ENCODE measurements at places on chromosomes 6 and 20. TPM values are rescaled to one million over a fixed set of nuclear protein-coding genes. Genes with fewer than 3 reads are reported as not detected.

- DNase-seq: no peak
Measured at GRCh38 chr6:79874531-79875134, 72.7 kb downstream of the ELOVL4 start.

DNA sequence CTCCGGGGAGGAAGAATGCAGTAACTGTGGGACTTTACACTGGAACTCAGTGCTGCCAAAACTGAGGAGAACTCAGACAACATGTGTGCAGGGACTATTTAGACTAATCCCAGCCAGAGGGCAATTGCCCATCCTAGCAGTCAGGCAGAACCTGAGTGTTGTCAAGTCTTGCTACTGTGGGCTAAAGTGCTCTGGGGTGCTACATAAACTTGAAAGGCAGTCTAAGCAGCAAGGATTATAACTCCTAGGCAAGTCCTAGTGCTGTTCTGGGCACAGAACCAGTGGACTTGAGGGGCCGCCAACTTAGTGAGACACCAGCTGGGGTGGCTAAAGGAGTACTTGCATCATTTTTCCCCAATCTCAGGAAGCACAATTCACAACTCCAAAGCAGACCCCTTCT is 363.8 kb upstream of the PTCHD4 start:
- no peak for DNase-seq

GRCh38 chr6:46221222-46221793 is 50.5 kb upstream of the ENPP5 start:
- DNase-seq: no peak

- peak; percentile 51 for DNase-seq
Measured at GRCh38 chr6:156988276-156989158, 211.3 kb downstream of the ARID1B start.

DNA sequence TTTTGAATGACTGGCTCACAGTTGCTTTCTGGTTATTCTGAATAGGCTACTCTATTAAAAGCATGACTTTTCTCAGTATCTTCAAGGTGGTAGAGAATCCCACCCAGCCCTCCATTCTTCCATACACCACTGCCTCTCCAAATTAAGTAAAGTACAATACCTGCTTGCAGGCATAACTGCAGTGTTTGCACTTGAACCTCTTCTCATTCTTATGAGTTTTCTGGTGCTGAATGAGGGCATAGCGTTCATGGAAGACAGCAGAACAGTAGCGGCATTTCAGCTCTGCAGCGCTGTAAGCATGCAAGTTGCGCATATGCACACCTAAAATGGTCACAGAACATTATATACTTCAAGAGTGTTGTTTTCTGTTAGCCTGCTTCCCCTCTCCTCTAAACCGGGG is 12.5 kb downstream of the CTCFL start:
- no peak for DNase-seq

DNA sequence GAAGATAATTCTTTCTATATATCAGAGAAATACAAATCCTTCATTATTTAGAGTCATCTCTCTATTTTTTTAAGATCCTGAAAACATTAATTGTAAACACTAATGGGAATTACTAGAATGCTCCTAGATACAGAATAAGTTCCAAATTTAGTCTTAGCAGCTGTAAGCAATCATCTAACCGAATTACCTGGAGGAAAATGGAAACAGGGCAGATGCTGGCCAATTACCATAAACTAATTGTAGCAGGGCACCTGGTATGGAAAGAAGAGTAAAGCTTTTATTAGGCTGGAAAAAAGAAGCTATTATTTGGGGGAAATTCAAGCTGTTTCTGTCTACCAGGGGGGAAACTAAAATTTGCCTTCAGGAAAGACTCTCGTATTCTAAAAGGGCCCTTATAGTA is 257.5 kb downstream of the MMUT start:
- DNase-seq: no peak

DNA sequence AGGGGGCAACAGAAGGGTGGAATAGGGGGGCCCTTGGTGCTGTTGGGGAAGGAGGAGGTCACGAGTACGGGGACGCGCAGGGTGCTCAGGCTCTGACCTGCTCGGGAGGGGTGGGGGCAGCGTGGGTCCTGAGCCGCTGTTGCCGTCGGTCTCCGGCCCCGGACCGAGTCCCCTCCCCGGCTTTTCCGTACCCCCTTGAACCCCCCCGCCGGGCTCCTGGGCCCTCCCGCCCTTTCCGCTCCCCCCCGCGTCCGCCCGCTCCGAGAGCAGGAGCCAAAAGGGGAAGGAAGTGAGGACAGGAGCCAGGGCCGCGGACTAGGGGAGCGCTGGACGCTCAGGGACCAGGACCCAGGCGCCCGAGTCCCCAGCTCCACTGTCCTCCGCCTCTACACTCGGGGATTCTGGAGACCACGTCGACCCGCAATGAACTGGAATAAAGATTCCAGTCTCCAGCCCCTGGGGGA is at the start of gene RGL2:
RGL2 (minus strand) TSS at position 170 of the 464 bp plus-strand sequence. CDS start 332 bp downstream, outside the sequence.
- peak; percentile 85 for DNase-seq

GRCh38 chr20:64212755-64213154 is 42.8 kb upstream of the PCMTD2 start:
- DNase-seq: no peak

GRCh38 chr20:62697468-62697912 is 11.1 kb upstream of the NTSR1 start:
- DNase-seq: no peak

DNA sequence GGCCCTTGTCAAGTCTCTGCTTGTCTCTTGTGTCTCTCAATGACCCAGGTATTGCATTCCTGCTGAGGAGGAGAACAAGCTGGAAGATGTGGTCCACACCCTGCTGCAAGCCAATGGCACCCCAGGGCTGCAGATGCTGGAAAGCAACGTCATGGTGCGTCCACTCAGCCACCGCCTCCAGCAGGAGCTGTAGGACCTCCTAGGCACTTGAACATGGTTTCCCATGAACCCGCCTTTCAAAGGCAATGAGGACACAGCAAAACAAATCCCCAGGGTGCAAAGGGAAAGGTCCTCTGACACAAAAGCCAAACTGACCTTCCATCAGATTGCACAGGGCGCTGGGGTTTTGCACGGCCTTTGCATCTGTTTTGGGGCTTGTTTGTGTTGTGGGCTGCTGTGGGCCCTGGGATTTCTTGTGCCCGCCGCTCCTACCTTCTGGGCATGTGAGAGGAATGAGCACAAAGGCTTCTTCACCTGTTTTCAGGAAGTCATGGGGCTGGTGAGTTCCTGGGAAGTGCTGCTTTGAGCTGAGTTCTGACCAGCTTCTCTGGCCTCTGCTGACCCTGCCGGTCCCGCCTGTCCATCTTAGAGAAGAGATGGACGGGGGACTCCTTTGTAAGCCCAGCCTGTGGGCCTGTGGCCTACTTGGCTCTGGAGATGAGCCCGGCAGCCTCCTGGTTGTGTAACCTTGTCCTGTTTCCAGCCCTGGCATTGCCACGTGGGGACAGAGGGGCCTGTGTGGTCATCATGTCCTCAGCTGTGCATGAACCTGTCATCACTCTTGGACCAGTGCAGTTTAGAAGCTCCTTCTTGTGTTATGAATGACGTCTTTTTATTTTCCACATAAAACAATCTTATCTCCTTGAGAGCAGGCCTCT is 151.3 kb downstream of the DTNBP1 start:
- no peak for DNase-seq

GRCh38 chr6:36813526-36813925 is 25.7 kb downstream of the CPNE5 start:
- no peak for DNase-seq

- DNase-seq: no peak
Measured at GRCh38 chr6:14985366-14985765, 260.5 kb upstream of the JARID2 start.

GRCh38 chr6:135577059-135577538 is 79.6 kb upstream of the AHI1 start:
- no peak for DNase-seq

GRCh38 chr6:82909551-82909950 is 156.1 kb downstream of the UBE3D start:
- no peak for DNase-seq

GRCh38 chr6:90414352-90414751 is 117.7 kb upstream of the BACH2 start:
- no peak for DNase-seq

- no peak for DNase-seq
Measured at GRCh38 chr6:51203504-51203903, 384.8 kb downstream of the TFAP2B start.

DNA sequence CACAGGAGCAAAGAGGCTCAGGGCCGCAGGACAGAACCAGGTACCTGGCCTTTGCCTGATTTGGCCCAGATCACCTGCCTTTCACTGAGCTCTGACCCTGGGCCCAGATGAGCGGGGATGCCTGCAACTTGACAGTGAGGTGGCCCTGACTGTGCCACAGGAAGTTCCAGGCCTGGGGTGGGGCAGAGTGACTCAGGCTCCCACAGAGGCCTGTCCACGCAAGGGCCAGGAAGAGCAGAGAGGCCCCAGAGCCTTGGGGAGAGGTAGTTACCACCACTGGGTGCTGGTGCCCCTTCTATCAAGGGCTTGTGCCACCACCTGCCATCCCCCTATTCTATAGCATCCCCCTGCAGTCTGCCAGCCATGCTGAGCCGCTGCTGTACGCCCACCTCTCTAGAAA is 4.1 kb upstream of the NOL4L start:
- no peak for DNase-seq

DNA sequence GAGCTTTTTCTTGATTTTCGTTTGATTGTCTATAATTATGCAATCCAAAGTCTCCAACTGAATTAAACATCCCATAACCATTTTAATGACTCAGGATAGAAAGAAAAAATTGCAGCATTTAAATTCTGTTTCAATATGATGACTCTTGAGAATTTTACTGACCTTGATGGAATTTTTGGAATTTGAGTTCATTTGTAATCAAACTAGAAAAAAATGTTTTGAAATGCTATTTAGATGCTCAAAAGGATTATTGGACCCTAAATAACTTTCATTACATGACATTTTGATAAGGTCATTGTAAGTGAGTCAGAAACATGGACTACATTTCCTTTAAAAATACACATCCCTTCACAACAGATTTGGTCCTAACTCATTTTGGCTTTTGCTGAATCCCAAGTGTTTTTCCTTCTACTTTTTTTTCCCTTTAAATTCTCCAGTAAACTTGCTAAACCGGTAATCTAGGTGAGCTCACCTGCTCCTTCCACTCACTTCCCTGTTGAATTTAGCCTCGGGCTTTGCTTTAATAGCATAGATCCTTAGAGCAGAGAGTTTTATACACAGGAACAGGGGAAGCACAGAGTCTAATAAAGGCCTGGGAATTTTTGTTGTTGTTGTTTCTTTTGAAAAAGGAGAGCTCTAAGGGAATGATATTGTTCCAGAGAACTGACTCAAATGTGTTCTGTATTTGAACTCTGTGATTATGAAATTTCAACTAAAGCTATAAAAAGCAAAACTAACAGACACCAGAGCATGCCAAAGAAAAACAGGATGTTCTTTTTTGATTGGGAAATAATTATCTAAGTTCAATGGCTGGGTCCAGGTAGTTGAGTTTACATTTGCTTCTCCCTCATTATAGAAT is 1088.2 kb upstream of the CITED2 start:
- no peak for DNase-seq

DNA sequence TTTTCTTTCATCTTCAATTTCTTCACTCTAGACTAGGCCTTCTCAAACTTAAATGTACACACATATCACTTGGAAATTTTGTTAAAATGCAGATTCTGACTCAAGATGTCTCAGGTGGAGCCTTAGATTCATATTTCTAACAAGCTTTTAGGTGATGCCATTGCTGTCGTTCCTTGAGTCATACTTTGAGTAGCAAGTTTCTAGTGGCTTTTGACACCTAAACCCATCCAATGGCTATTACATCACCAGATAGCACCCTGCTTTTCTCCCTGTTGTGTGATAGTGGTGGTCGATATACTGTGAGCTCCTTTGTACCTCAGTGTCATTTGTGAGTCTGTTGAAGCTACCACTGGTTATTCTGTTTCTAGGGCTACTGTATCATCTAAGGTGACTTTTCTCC is 34.8 kb upstream of the BAG2 start:
- no peak for DNase-seq

DNA sequence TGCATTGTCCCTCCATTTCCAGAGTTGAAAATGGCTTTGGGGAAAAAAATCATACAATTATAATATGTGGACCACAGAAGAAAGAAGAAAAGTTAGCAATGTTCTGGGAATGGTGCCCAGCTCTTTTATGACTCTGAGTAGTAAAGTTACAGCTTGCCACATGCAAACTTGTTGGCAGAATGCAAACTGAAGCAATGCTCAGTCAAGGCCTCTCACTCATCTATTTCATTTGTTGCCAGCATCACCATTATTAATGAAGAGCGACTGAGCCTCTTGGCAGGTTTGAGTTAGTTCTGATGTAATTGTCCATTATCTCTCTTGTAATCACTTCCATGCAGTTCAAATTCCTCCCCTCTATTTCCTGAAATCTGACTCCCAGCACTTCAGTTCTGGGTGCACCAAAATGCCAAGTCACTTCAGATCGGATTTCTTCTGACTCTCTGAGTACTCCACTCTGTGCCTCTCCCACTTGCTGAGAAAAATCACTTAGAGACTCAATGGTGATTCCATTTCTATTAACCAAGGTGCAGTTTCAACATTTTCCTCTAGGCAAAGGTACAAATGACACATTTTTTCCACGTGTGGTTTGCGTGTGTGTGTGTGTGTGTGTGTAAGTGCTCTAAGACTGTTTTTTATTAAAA is 154.4 kb upstream of the STMND1 start:
- no peak for DNase-seq

- no peak for DNase-seq
Measured at GRCh38 chr6:142187209-142187608, 40.1 kb downstream of the VTA1 start.

DNA sequence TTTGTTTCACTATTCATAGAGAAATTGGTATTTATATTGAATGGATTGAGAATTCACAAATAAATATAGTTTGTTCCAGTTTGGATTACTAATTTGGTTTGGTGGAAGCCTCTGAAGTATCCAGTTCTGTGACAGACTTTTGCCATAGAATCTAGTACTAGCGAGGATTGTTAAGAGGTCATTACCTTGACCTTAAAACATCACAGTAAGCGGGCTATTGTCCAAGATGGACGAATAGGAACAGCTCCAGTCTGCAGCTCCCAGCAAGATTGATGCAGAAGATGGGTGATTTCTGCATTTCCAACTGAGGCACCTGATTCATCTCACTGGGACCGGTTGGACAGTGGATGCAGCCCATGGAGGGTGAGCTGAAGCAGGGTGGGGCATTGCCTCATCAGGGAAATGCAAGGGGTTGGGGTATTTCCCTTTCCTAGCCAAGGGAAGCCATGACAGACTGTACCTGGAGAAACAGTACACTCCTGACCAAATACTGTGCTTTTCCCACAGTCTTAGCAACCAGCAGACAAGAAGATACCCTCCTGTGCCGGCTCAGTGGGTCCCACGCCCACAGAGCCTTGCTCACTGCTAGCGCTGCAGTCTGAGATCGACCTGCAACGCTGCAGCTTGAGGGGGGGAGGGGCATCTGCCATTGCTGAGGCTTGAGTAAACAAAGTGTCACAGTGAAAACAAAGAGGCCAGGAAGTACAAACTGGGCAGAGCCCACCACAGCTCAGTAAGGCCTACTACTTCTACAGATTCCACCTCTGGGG is 66.4 kb upstream of the NEDD9 start:
- DNase-seq: no peak

GRCh38 chr6:82645536-82646230 is 282.1 kb downstream of the TPBG start:
- DNase-seq: no peak

The COL12A1 gene
- total RNA-seq: 18.4 TPM

The CDK19 gene
- 17.9 TPM for total RNA-seq

The UBD gene
- 2.3 TPM for total RNA-seq

The FNDC11 gene
- not detected for total RNA-seq

The REM1 gene
- total RNA-seq: 0.27 TPM

The KCNQ5 gene
- 0.47 TPM for total RNA-seq

The TSHZ2 gene
- total RNA-seq: 1.7 TPM

The THEMIS gene
- total RNA-seq: 1.1 TPM

The HNF4A gene
- total RNA-seq: 301 TPM

The ADGRF1 gene
- 0.52 TPM for total RNA-seq
